ENCODE measurements at places on chromosomes 12 and 14.

DNA sequence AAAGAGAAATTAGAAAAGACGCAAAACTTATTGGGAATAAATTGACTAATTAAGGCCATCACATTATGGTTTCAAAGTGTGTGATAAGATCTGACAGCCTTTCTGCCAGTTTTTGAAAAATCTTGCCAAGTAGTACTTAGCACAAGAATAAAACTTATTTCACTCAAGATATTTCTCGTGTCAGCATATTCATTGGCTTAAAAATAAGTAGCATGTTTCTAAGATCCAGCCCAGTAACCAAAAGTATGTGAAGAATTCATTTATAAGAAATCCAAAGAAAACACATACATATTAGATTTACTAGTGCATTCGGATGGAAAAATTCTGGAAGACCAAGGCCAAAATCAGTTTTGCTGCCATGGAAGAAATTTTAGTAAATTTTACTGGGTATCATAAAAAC is 1135.0 kb downstream of the GALC start:
- no peak for DNase-seq

GRCh38 chr14:49478784-49479183 is 107.4 kb downstream of the RPS29 start:
- DNase-seq: no peak

DNA sequence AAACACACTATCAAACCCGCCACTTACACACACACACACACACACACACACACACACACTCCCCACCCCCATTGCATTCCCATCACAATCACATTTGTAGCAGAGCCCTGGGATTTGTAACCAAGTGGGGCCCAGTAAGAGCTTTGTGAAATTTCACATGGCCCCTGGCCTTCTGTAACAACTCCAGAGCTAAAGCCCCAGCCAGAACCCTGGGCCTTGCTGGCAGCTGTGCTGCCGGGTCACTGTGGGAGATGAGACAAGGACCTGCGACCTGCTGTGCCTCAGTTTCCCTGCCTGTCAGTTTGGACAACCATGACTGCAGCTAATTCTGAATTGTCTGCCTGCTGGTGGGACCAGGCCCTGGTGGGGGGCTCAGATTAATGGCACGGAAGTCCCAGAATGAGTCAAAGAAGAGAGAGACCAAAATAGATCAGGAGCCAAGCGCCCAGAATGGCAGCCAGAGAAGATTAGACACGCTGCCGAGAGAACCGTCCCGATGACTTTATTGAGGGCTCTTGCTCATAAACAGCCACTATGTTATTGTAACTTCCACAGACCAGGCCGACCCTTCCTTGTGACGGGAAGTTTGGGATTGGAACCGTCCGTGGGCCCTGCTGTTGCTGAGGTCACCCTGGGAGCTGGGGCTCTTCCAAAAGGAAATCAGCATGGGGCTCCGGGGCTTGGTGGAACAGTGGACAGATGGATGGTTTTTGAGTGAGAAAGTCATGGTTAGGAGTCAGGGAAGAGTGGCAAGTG is 123.1 kb downstream of the ZFP36L1 start:
- DNase-seq: no peak

DNA sequence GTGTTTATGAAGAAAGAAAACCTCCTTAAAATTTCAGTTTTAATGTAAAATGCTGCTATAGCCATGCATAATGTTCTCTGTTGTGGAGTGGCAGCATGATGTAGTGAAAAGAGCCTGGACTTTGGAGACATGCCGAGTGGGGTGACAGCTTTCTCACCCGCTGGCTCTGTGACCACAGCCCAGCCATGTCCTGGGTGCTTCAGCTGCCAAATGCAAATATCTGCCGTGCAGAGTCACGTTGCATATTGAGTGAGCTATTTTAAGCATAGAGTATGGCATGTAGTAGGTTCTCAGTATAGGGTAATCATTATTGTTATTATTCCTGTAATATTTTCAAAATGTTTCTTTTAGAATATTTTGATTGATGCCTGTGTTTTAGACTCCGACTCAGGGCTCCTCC is 15.5 kb upstream of the TCTN2 start:
- no peak for DNase-seq

GRCh38 chr12:6921996-6922946 is 5.5 kb upstream of the ATN1 start:
- DNase-seq: no peak

DNA sequence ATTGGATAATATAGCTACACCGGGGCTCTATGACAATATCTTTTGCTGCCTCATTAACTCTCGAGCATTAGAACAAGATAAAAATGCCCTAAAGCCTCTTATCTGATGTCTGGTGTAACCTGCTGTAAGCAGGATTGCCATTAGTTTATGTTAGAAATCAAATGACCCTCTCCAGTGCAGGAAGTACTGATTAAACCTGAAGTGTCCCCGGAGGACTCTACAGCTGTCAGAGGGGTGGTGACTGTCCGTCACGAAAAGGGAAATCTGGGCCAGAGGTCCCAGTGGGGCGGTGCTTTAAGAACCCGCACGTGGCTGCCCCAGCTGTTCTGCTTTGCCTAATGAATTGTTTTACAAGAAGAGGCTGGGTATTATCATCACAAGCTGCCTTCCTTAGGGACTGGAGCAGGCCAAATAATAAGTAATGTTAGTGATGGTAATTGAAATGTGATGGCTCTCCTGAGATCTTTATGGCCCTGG is 55.7 kb downstream of the LIN52 start:
- no peak for DNase-seq

GRCh38 chr12:117699575-117699974 is 269.2 kb downstream of the KSR2 start:
- DNase-seq: no peak

DNA sequence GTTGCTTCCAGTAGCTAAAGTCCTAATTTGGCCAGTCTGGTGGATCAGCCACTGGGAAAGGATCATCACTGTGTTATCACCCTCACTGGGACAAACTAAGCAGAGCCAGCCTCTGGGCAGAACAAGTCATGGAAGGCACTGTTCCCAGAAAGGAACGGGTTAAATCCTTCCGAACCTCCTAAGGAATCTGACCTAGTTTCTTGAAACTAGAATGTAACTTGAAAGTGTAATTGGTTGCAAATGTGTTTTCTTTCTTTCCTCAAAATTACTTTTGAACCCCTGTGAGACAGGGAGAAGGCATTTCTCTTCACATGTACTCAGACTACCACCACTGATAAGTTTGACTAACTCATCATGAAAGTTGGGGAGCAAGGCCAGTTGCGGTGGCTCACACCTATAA is 18.7 kb upstream of the KICS2 start:
- DNase-seq: no peak

DNA sequence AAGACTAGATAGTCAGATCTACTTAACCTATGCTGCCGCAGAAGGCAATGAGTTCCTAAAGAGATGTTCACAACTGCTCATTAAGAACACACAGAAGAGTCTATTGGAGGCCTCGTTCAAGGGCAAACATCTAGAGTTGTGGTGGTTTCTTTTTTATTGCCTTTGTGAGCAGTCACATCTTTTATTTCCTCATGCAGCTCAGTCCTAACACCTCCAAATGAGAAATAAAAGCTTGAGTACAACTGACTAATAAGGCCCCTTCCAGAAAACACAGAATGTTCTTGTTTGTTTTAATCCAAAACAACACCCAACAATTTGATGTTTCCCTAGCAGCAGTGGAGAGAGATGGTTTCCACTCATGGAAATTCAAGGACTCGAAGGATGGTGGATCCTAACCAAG is 123.5 kb upstream of the NOS1 start:
- no peak for DNase-seq

- no peak for DNase-seq
Observed at GRCh38 chr12:45522227-45522626, 207.3 kb upstream of the ARID2 start.

GRCh38 chr12:6724409-6724797 is 557 bp downstream of the COPS7A start:
- no peak for DNase-seq

DNA sequence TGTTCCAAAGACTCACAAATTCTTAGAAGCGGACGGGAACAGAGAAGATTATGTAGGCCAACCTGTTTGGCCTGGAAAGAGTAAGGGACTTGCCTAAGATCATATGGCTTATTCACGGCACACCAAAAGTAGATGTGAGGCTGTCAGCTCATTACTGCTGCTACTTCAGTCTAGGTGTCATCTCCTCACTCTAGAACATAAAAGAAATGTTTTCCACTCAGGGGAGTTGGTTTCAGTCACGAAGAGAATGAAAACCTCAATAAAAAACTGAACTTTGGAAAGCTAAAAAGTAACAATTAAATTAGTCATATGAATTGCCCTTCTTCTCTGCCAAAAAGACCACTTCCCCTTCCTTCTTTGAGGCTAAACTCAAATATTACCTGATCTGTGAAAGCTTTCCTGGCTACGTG is 658 bp upstream of the CEP128 start:
- no peak for DNase-seq

DNA sequence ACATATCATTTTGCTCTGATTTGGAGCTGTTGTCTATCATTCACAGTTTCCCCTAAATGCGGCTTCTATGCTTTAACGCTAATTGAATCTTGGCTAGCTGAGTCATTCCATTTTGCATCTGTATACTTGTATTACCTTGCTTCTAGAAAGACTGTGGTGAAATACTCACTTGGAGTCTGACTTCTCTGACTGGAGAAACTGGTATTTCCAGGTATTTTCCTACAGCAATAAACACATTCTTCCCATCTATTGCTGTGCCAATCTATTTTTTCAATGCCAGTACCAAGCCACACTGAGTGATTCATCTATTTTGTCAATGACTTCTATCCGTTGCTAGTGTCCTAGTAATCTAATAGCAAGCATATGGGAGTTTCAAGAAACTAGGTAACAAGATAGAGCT is 76.0 kb upstream of the ST8SIA1 start:
- DNase-seq: no peak

DNA sequence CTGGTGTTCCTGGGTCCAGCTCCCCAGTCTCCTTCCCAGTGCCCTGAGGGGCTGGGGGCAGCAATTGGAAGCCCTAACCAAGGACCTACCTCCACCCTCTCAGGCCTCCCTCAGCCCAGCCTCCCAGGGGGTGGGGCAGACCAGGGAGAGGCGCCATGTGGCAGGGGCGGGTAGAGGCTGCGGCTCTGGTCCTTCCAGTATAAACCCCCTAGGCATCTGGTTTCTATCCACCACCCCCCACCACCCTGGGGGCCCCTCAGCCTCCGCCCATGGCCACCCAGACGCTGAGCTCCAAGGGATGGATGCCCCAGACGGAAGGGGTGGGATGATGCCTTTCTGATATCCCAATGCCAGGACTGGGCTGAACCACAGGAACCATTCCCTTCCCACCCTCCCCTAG is 2.8 kb upstream of the SP7 start:
- DNase-seq: no peak

- no peak for DNase-seq
Observed at GRCh38 chr12:30979371-30980259, 53.1 kb downstream of the TSPAN11 start.

GRCh38 chr12:59699421-59700152 is 103.8 kb downstream of the SLC16A7 start:
- no peak for DNase-seq

DNA sequence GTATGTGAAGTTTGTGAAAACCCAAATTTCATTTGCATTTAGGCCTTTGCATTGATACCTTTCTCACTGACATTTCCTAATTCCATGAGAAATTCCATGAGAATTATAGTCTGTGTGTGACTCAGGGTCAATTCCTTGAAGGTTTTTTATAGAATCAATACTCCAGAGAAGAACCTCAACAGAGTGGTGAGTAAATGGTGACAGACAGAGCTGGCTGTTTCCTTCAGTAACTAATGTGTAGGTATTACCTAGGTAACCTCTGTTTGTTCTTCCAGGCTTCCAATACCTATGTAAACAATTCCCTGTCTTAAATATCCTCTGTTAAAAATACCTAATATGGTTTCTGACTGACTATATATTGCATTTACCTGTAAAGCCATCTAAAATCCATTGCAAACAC is 117.0 kb downstream of the TTC8 start:
- no peak for DNase-seq

GRCh38 chr14:63581491-63581890 is 38.3 kb upstream of the PPP2R5E start:
- DNase-seq: no peak

DNA sequence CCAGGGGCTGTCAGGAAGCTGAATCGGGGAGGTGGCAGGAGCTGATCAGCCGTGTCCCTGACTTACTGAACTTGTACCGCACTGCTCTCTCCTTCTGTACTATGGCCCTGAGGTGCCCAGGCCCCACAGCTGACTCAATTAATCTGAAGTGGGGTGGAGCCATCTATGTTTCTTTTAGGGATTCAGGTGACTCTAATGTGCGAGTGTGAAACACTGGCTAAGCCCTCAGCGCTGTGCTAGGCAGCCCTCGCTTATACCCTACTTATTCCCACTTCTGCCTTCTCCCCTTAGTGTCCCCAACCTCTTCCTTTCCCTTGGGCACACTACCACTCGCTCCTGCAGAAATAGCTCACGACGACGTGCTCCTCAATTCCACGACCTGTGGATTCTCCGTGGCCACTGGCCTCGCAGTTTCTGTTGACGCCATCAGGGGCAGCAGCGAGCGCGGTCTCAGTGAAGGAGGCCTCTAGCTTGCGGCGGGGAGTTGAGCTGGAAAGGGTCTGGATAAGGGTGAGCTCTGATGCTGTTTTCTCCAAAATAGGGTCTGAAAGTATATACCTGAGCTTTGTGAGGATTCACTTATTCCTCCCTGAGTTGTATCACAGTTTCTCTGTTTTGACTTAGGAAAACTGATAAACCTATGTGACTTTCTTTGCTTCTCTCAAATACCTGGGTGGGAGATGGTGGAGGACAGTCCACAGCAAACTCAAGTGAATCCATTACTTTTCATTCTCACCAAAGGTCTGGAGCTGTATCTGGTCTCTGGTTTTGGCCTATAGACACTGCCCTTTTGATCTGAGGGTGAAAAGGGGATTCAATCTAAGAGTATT is 167.6 kb downstream of the SLC41A2 start:
- DNase-seq: no peak

- DNase-seq: no peak
Observed at GRCh38 chr12:1011091-1011490, 20.1 kb downstream of the ERC1 start.

DNA sequence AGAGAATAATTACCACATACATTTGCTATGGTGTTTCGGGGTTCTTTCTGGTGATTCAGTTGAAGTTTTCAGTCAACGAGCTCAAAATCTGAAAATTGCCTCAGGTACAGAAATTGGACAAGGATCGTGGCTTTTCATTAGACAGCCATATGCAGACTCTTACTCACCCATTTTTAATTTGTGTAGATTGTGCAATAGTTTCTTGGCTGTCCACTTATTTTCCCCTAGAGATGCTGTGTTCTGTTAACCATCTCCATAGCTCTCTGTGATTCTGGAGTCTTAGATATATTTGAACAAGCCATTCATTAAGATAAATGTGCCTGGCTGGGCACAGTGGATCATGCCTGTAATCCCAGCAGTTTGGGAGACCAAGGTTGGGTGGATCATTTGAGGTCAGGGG is 497.1 kb upstream of the RPL10L start:
- DNase-seq: no peak

- DNase-seq: no peak
Observed at GRCh38 chr14:98230411-98230810, 1041.6 kb downstream of the BCL11B start.
